Cardiac muscle cell (in vitro differentiated cells and primary cell): ENCODE measurements at places on chromosomes 5 and 9. TPM values are rescaled to one million over a fixed set of nuclear protein-coding genes. Genes with fewer than 3 reads are reported as not detected.

DNA sequence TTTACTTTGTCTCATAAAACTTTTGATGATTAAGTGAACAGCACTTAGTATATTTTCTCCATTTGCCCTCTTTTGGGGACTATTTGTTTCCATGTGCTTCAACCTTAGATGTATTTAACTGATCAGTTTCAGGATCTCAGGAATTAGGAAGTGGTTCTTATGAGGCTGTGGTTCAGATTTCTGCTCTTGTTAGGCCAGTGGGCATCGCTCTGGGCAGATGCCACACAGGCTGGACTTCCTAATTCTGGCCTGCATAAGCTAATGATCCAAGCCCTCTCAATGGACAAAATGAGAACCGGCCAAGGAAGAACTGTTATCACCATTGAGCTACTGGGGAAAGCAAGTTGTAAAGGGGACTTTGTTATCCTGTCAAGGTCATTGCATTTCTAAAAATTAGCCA is 6.9 kb downstream of the ARHGAP26 start:
- H3K4me3 ChIP-seq: no peak overlapping the region
- no peaks in the 10 kb centered on the region for H3K36me3 ChIP-seq
- DNase-seq: no peak
- no peak overlapping the region for H3K27ac ChIP-seq
- H3K27me3 ChIP-seq: no peaks in the 10 kb centered on the region

Gene MSMP
- not detected in 2 replicates for polyA plus RNA-seq

- no peak overlapping the region for H3K4me3 ChIP-seq
- peaks cover 11% of the 10 kb centered on the region for H3K36me3 ChIP-seq
- no peak overlapping the region for H3K27ac ChIP-seq
- DNase-seq: peak; percentile 8
- peaks cover 18% of the 10 kb centered on the region for H3K4me1 ChIP-seq
Measured at GRCh38 chr5:32276173-32276853, 36.4 kb downstream of the MTMR12 start.

Gene NKD2
- 3.9 and 7.4 TPM in 2 replicates for polyA plus RNA-seq

DNA sequence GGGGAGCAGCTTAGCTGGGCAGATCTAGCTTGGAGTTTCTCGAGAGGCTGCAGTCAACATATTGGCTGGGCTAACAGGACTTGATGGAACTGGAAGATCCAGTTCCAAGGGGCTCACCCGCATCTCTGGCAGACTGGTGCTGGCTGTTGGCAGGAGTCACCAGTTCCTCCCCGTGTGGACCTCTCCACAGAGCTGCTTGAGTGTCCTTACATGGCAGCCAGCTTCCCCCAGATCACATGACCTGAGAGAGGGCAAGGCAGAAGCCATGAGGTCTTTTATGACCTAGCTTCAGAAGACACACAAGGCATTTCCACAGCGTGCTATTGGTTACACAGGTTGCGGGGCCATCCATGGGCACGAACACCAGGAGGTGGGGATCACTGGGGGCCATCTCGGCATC is 26.4 kb upstream of the RXRA start:
- H3K27ac ChIP-seq: no peak overlapping the region
- H3K27me3 ChIP-seq: no peaks in the 10 kb centered on the region
- peaks cover 5% of the 10 kb centered on the region for H3K4me1 ChIP-seq
- DNase-seq: no peak
- H3K4me3 ChIP-seq: no peak overlapping the region

DNA sequence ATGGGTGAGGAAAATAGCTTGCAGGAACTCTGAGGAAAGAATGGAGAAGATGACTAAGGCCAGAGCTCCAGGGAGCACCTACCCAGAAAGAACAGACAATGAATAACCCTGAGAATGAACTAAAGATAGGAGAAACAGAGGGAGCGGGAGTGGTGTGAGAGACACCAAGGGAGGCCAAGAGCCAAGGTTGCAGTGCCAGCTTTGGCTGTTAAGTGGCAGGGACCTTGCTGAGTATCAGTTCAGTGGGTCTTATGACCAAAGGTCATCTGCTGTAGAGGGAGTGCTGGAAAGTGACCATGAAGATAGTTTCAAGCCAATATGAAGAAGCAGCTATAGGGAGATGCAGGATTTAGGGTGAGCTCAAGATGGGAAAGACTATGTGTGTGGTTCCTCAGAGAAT is 16.7 kb downstream of the P4HA2 start:
- H3K27ac ChIP-seq: no peak overlapping the region
- H3K36me3 ChIP-seq: peaks cover 18% of the 10 kb centered on the region
- no peaks in the 10 kb centered on the region for H3K27me3 ChIP-seq
- no peaks in the 10 kb centered on the region for H3K4me1 ChIP-seq
- no peak overlapping the region for H3K4me3 ChIP-seq

Gene F2R
- polyA plus RNA-seq: 16.6 and 22.4 TPM in 2 replicates
